Activated T-cell treated with anti-CD3 and anti-CD28 coated beads, Interleukin-2, amount 50 U/mL, for 4 hours (primary cell): ENCODE measurements at places on chromosomes 4 and X. TPM values are rescaled to one million over a fixed set of nuclear protein-coding genes. Genes with fewer than 3 reads are reported as not detected.

- no peak for DNase-seq
Measured at GRCh38 chr4:38950159-38950558, 82.0 kb downstream of the TMEM156 start.

- no peak for DNase-seq
Measured at GRCh38 chr4:79088946-79089691, 149.9 kb upstream of the PAQR3 start.

The KLHL15 gene
- total RNA-seq = 10.9 TPM

DNA sequence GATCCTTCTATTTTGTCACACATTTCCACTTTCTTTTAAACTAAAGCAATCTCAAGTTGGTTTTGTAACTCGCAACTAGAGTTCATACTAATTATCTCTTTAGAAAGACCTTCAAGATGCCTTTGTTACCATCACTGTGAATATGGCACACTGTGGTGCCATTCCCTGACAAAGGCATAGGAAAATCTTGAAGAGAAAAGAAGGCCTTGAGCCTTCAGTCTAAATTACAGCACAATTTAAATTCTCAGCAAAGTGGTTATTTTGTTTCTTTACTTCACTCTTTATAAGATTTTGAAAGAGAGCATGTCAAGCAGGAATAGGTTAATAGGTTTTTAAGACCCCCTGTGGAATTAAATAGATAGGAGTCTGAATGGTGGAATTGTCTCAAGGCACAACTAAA is 89.0 kb upstream of the BANK1 start:
- no peak for DNase-seq

DNA sequence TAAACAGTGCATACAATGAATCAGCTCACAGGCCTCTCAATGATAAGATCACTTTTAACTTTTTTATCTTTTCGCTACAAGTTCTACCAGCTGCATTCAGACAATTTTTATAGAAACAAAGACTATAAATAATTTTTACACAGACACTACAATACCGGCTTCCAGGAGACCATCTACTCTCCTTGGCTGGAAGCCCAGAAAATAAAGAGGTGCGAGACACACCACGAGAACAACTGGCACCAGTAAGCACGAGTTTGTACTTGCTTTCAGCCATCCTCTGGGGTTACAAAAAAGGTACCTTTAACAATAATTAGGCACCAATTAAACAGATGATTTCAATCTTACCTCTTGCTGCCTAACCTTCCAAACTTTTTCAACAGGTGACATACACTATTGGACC is 11.2 kb upstream of the PRDX4 start:
- DNase-seq = no peak

- DNase-seq = no peak
Measured at GRCh38 chrX:39665830-39666518, 431.8 kb downstream of the BCOR start.
